ENCODE measurements at places on chromosomes 7 and 10.

- no peak for DNase-seq
These were observed 25.3 kb upstream of the PPP2R2D start for GRCh38 chr10:131875501-131875900.

DNA sequence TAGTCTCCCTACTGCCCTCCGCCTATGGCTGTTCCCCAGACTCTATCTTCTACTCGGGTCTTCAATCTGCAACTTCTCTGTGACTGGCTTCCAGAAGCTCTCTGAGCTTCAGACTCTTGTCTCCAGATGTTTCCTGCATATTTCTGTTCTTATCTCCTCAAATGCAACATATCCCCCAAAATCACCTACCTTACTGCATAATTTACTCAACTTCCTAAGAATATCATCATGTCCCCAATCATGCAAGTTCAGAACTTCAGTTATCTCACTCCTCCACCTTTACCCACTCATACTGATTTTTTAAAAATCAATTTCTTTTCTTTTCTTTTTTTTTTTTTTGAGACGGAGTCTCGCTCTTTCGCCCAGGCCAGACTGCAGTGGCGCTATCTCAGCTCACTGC, 68.8 kb downstream of the RAPGEF5 start:
- no peak for DNase-seq

DNA sequence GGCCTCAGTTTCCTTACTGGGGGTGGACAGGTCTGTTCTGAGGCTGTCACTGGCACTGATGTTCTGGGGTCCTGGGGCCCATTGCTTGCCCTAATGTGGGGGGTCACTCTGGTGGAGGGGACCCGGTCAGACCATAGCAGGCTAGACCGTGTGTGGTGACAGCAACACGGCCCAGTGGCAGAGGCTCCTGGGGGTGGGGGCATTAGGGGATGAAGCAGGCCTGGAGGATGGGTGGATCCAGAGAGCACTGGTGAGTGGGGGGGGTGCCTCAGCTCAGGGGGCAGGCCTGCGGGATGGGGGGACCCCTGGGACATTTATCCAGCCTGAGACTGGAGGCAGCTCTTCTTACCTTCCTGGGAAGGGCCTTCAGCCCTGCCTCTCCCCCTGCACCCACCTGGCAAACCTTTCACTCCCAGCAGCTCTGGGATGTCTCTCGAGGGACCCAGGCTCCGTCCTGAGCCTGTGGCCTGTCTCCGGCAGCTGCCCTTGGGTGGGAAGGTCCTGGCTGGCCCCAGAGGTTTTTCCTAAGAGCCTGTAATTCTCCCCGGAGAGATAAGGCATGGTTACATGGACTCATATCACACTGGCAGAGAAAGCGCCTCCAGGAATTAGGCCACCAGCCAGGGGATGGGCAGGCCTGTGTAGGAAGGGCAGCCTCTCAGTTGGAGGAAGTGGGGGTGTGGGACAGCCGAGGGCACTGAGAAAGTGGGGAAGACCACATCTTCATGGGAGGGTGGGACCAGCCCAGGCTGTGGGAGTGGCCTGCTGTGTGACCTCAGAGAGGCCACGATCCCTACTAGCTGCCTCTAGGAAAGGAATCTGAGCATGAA, 147.7 kb downstream of the UBE2H start:
- no peak for DNase-seq

DNA sequence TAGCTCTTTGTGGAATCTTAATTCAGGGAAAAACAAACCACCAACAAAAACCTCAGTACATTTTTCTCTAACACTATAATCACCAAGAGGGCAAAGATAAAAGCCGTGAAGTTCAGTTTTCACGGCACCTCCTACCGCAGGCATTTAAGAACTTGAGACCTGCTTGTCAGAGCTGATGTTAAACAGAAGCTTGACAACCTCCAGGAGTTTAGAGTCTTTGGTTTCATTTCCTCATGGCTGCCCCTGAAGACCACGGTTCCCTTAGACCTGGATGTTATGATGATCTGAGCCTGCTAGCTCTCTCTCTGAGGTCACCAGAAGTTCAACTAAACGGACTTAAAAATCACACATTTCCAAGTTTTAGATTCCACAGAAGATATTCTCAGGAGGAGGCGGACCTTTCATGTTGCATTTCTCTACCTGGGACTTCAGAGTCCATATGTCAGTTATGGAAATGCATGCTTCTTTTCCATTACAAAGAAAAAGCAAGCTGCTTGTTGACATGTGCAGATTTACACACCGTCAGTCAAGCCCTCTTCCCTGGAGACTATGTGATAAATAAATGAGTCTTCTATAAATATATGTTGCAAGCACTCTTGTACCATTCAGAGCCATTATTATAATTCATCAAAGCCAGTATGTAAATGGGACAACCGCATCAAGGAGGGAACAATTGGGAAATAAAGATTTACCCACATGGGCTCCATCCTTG, 258.0 kb downstream of the GFRA1 start:
- DNase-seq: no peak

GRCh38 chr10:119131512-119132240, 27.8 kb downstream of the DENND10 start:
- DNase-seq: no peak

DNA sequence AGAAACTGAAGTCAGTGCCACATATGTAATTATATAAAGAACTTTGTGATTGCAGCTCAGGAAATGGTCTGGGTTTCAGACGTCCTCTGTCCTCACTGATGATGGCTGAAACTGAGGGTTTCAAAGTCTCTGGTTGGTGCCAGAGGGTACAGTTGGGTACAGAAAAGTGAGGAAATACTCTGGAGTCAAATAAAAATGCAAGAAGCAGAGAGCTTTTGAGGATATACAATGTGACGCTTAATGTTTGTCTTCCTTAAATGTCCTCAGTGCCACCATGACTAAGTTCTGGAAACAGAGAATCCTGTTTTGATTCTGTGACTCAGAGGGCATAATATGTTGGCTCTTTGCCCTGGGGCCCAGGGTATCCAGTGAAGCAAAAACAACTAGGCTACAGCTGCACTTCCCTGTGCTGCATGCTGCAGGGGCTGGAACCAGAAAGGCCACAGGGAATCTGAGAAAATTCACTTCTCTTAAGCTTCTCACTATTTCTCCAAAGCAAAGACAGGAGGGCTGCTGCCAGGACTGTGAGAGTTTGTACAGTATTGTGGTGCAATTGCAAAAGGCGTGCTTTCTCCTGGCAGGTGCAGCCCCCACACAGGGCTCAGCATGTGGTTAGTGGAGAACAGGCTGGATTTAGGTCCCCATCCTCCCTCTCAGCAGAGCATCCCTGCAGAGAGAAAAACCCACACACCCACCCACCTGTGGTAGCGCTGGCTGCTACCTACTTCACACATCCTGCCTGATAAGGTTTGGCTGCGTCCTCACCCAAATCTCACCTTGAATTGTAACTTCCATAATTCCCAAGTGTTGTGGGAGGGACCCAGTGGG, 169.5 kb upstream of the SVIL start:
- no peak for DNase-seq

GRCh38 chr7:129072479-129073011, 17.6 kb upstream of the TNPO3 start:
- DNase-seq: no peak

- no peak for DNase-seq
These were observed 23.7 kb upstream of the ELOVL3 start for GRCh38 chr10:102202386-102202785.

DNA sequence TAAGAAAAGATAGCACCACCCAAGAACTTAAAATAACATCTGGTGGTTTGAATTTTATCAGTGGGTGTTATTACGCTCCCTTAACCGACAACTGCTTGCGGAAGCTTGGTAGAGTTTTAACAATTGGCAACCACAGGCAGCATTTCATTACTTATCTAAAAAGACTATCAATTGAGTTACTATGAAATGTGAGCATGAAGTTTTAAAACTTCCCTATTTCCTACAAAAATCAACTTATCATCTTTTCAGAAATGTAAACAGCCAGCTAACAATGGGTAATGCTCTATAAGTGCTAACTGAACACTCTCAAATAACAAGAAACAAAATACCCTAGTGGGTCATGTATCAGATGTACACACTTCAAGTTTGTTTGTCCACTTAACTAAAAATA, 68.8 kb downstream of the OSBPL3 start:
- DNase-seq: no peak

DNA sequence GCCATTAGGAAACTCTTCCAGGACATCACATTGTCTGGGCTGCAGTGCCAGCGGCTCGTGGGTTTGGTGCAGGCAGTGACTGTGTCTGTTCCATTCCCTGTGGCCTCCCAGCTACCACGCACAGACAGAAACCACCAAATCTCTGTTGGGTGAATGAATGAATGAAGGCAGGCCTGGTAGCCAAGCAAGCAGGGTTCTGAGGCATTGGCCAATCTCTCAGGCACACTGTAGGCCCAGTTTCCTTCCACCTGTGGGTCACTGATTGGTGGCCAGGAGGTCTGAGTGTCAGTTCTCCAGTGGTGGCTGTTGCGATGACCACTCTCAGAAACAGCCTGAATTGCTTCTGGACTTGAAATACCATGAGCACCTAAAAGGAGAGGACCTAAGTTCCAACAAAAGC, 59.4 kb upstream of the CTBP2 start:
- no peak for DNase-seq

DNA sequence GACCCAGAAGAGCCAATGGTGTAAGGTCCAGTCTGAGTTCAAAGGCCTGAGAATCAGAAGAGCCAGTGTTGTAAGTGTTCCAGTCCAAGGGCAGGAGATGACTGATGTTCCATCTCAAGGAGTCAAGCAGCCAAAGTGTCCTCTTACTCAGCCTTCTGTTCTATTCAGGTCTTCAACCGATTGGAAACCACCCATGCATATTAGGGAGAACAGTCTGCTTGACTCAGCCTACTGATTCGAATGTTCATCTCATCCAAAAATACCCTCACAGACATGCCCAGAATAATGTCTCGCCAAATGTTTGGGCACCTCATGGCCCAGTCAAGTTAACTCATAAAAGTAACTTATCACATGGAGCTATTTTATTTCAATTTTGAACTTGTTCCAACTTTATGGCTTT, 2.9 kb upstream of the WDFY4 start:
- no peak for DNase-seq

DNA sequence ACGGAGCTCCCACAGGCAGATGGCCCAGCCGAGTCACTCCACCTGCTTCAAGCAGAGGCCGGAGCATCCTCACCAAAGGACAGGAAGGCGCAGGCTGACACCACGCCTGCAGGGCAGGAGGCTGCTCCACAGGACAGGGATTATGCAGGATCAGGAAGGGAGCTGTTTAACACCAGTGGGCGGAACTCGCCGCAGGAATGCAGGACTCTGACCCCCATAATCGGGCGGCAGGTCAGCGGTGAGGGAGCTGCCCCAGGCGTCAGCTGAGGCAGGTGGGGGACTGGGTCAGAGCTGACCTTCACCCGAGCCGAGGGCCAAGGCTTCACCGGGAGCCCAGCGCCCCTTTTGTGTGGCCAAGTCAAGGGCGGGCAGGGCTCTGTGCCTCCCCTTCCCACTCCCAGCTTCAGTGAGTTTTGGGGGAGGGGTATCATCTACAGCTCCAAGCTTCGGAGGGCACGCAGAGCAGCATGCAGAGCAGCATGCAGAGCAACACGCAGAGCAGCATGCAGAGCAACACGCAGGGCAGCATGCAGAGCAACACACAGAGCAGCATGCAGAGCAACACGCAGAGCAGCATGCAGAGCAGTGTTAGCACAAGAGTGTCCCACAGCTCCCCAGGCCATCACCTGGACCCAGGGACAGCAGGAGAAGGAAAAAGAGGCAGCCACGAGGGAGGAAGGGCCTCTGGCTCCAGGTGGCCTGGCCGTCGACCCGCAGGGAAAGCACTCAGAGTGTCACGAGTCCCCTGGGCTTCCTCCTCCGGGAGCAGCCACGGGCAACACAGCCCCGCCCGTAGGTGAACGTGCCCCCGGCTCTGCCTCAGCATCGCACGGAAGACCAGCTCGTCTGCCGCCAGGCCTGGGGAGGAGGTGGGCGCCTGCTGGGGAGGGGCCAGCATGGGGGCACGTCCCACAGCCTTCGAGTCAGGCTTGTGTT, 151.7 kb upstream of the PPP2R2D start:
- DNase-seq: no peak

GRCh38 chr7:36547416-36547815, 157.8 kb downstream of the ANLN start:
- DNase-seq: no peak

- no peak for DNase-seq
These were observed 54.3 kb upstream of the KDM7A start for GRCh38 chr7:140230861-140231770.

DNA sequence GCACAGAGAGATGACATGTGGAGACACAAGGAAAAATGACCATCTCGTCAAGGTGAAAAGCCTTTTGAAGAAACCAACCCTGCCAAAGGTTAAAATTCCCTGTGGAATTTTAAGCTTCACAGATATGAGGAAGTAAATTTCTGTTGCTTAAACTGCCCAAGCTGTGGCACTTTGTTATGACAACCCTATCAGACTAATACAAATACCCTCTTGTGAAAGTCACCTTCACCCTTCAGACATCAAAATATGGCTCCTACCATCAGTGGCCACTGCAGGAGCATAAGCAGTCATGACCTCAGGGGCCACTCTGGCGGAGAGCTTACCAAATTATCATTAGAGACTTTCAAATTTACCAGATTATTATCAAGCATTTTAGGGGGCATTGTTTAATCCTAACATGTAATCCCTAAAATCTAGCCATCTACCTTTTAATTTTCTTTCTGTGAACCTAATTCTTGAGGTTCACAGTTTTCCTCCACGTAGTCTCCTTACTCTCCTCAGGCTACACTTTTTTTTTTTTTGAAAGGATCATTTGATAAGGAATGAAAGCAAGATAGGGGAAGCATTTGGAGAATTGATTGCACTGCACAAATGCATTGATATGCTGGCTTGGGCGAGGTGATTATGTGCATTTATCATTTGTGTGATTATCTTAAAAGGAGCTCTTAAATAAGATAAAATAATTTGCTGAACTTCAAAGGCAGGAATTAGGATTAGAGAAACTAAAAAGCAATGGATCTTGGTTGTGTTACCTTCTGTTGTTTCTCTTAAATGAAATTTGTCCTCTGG, 90.3 kb downstream of the TMEM168 start:
- DNase-seq: no peak

DNA sequence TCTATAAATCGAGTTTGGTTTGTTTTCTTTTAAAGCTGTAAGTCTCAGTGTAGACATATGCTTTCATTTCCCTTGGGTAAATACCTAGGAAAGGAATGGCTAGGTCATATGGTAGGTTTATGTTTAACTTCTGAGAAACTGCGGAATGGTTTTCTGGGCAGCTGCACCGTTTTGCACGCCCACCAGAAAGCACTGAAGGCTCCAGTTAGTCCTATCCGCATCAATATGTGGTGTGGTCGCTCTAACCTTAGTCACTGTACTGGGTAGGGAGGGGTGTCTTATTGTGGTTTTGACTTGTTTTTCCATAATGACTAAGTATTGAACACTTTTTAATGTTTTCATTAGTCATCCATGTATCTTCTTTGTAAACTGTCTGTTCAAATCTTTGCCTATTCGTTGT, 279.5 kb upstream of the AKR1E2 start:
- no peak for DNase-seq

DNA sequence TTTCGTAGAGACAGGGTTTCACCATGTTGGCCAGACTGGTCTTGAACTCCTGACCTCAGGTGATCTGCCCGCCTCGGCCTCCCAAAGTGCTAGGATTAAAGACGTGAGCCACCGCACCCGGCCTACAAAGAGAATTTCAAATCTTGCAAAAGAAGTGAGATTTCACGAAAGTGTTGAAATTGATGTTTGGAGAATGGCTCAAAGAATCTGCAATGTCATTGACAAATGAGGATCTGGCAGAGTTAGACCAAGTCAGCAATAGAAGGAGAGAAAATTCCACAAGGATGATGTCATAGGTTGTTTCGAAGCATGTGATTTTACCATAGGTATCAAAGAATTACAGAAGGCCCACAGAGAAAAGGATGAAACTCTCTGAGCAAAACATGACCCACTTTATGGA, 71.7 kb downstream of the LYZL2 start:
- no peak for DNase-seq

- DNase-seq: no peak
These were observed 61.3 kb downstream of the RBM33 start for GRCh38 chr7:155705623-155706360.

All from C1 segment of cervical spinal cord (tissue), 14 donors.